Temporal lobe (tissue), 4 donors: ENCODE measurements at places on chromosomes 1 and 21. TPM values are rescaled to one million over a fixed set of nuclear protein-coding genes. Genes with fewer than 3 reads are reported as not detected.

The UMODL1 gene
- total RNA-seq, result not detected

The DNALI1 gene
- total RNA-seq, result 3.7 TPM

The RIPPLY3 gene
- total RNA-seq, result under 0.01 TPM

The RAB7B gene
- 0.49 TPM for total RNA-seq

The EEIG2 gene
- 45.7 TPM for total RNA-seq

The GJA8 gene
- not detected for total RNA-seq

The HPDL gene
- 1.7 TPM for total RNA-seq

The CD1E gene
- not detected for total RNA-seq

The CRYBG2 gene
- 1.5 TPM for total RNA-seq

The WNT4 gene
- 3.4 TPM for total RNA-seq

The TARS2 gene
- total RNA-seq, result 20.9 TPM

The FCGR1A gene
- 2.7 TPM for total RNA-seq

The CD5L gene
- 0.49 TPM for total RNA-seq

The MRPL9 gene
- total RNA-seq, result 40.6 TPM

The MSH4 gene
- total RNA-seq, result 0.98 TPM

The SELP gene
- 0.49 TPM for total RNA-seq

The FALEC gene
- not detected for total RNA-seq

The LAMC2 gene
- total RNA-seq, result 0.74 TPM

The LCE1C gene
- total RNA-seq, result not detected

The TIAM1 gene
- total RNA-seq, result 24.3 TPM
